ENCODE measurements at places on chromosomes 2 and 18.

GRCh38 chr2:205727174-205727573, 44.9 kb downstream of the NRP2 start:
- no peak for DNase-seq

- DNase-seq: no peak
Measured at GRCh38 chr2:26672112-26672817, 20.3 kb upstream of the KCNK3 start.

DNA sequence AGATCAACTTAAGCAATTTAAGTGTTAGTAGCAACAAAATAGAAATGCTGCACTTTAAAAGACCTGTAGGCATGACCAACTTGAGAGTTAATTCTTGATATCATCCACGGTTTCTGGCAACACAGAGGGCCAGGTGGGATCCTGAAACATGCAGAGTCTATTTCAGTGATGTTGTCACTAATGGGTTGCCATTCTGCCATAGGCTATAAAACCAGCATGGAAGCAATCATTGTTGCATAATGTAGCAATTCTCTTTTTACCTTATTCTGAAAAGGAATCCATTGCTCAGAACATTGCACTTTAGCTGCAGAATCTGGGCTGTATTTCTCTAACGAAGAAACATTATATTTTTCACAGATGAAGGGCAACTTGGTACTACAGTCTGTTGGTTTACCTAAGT, 53.9 kb upstream of the CD302 start:
- no peak for DNase-seq

GRCh38 chr2:235669269-235669831, 175.5 kb downstream of the AGAP1 start:
- DNase-seq: peak; percentile 24

DNA sequence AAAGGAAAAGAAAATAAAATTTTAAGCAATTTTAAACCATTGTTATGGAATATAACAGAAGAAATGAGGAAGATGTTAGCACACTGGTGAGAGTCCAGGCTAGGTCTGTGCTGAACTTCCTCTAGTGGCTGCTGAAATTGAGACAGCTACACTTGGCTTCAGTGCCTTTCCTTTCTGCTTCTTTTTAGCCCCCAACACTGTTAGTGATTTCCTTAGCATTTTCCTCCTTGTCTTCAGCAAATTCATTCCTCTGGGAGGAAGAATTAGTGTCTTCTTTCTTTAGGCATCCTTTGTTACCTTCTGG, 47.6 kb downstream of the ITGAV start:
- no peak for DNase-seq

DNA sequence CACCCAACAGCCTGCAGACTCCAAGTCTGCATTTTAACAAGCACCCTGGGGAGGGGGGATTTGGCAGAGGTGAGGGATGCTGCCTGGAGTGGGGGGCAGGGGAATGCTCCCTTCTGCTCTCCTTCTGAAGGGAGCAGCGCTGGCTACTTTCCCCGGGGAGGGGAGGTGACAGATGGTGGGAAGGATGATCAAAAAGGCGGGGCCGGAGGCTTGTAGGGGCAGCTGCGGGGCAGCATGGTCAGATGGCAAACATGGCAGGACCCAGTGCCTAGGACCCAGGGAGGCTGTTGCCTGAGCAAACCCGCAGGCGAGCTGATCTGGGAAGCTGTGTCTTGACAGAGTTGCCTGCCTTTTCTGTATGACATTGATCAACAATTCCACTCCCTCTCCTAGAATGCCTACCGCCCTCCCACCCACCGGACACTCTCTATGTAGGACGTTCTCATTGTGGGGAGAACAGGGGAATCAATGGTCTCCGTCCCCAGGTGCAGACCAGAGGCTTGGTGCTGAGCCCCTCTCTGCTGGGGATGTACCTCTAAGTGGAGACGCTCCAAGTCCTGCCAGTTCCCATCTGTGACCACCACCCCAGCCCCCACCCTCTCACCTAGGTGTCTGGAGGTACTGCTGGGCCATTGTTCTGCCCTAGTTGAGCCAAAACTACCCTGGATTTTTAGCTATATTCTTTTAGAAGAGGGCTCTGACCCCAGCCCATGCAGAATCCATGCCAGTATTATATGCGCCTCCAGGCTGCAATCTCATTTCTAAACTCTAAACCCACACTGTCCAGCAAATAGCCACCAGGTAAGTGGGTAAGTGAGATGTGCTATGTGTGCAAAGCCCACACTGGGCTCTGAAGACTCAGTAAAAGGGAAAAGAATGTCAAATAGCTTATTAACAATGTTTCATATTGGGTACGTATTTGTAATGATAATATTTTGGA, 89.7 kb upstream of the SEC11C start:
- no peak for DNase-seq

GRCh38 chr2:240480834-240481623, 45.6 kb downstream of the GPC1 start:
- DNase-seq: no peak

GRCh38 chr2:170098626-170099312, 79.2 kb upstream of the MYO3B start:
- no peak for DNase-seq

- no peak for DNase-seq
Measured at GRCh38 chr2:225598897-225599296, 199.4 kb downstream of the NYAP2 start.

GRCh38 chr2:235710933-235711332, 217.1 kb downstream of the AGAP1 start:
- no peak for DNase-seq

- DNase-seq: no peak
Measured at GRCh38 chr2:145861940-145862339, 1342.0 kb upstream of the ZEB2 start.

DNA sequence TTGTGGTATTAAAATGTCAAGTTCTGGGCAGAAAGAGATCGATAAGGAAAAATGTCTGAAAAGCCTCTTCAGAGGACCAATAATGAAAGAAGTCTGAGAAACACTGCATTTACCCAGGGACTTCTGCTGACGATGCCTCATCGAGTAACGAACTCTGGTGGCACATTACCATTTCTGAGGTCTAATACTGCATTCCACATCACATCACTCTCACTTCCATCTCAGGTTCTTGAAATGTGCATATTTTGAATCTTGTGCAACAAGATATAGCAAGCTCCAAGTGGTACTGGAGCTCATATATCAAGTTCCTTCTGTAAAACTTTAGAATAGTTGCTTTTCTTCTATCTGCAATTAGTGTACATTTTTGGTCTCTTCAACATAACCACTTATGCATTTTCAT, 619.1 kb upstream of the DDX18 start:
- no peak for DNase-seq

DNA sequence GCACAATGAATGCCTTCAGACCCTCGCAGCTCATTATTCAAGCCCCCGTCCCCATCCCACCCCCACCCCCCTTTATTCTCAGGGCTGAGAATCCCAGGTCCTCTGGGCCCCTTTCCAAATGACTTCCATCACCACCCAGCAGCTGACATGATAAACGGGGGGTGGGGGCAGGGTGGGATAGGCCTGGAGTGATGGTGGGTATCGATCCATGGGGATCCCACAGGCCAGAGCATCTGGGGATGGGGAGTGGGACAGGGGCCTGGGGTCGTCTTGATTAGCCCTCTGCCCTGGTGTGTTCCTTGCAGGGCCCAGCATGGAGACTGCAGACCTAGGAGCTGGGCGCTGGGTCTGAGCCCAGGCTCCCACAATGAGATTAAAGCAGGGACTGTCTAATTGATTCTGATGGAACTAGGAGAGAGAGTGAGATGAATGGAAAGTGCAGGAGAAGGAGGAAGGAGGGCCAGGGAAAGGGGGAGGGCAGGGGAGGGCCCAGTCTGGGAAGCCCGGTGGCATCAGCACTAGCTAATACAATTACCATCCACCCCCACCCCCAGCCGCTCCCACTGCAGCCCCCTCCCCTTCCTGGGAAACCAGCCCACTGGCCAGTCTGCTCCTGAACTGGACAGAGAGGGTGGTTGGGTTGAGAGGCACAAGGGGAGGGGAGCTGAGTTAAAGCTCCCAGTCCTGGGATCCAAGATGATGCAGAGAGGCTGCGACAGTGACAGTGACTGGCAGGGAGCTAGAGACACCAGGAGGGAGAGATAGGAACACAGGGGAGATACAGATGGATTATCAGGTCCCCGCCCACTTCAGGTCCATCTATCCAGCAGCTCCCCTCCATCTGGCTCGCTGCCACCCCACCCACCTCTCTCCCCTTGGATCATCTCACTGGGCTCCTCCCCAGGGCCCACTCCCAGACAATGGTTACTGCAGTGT, 13.1 kb upstream of the TNS1 start:
- DNase-seq: no peak

GRCh38 chr2:4882941-4883340, 809.2 kb upstream of the SOX11 start:
- DNase-seq: no peak

GRCh38 chr18:50649821-50650220, 89.9 kb downstream of the MAPK4 start:
- no peak for DNase-seq

GRCh38 chr2:157857881-157858280, 18.2 kb downstream of the ACVR1 start:
- DNase-seq: no peak

DNA sequence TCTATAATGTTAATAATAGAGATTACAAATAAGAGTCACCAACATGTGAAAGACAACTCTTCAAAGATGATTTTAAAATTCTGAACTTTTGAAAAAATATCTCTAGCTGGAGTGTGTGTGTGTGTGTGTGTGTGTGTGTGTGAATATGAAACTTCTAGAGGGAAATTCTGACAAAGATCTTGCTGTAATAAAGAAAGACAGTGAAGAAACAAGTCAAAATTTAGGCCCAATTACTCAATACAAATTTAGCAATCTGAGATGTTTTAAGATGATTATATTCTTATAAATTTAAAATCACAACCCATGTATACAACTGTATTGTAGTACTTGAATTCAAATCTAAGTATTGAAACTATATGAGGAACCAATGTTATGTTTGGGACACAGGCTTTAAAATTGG, 57.2 kb upstream of the UGP2 start:
- DNase-seq: no peak

DNA sequence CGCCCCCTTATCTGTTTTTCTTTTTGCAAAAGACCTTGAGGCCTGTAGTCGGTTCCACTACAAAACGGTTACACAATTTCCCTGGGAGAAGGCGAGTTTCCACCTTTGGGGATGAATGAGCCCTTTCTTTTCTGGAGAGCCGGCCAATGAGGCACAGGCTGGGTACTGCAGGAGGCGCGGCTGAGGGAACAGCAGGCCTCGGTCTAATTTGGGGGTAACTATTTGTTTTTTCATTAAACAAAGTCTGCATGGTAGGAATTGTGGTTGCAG, 129.2 kb downstream of the MYCN start:
- DNase-seq: no peak

DNA sequence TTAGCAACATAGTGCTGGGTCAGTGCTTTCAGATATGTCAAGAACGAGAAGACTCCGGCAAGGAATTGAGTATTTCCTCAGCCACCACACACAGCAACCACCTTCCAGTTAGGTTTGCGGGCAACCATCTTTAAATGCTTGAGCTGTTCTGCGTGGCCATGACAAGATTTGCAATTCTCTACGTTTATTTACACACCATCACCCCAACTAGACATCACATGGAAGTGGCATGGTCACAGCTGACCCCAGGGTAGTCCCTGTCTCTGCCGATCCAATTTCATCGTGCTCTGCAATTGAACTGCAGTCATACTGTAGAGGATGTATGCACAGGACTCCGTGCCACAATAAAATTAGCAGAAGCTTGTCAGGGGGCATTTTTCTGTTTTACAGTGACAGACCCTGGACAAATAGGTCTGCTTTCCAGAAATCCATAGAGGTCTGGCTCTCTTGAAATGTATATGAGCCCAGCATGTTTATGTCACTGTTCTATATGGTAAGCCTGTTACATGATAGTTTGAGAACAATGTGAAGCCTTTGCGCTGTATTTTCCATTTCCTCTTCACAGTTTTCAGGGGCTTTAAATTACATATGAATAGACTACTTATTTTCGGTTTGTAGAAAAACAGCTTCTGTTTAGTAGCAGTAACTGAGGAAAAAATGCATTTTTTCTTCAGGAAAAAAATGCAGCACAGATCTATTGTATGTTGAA, 605.2 kb downstream of the NR4A2 start:
- DNase-seq: no peak

- DNase-seq: no peak
Measured at GRCh38 chr2:12688893-12689292, 27.8 kb upstream of the TRIB2 start.

GRCh38 chr2:10962004-10962403, 50.3 kb downstream of the KCNF1 start:
- no peak for DNase-seq

DNA sequence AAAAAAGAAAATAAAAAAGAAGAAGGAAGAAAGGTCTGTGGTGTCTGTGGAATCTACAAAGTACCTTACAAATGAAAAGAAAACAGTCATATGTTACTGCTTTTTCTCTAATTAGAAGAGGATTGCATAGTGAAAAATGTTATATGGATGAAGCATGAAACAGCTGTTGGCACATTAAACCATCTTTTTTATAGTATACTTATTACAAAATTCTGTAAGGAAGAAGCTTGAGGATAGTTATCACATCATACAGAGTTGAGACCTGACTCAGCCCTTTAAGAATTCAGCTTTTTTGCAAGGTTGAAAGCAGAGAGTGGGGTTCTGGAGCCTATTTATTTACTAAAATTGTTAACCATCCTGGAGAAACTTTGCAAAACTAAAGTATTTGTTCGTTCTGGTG, 222.7 kb downstream of the PHLPP1 start:
- no peak for DNase-seq

DNA sequence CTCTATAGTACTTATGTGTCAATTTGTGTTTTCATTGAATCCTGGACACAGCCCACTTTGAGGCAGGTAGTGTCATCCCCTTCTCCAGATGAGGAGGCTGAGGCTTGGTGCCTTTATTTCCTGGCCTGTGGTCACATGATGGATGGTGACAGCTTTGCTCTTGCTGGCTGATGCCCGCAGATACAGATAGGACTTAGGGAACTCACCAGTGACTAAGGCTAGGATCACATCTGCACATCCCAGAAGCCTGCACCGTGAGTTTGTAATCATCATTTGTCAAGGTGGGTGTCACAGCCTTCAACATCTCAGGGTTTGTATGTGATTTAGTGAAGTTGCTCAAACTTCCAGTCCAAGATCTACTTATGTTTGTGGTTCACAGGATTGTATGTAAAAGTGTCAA, 295.1 kb upstream of the RAB12 start:
- DNase-seq: no peak

GRCh38 chr2:65228263-65228750, 676 bp downstream of the ACTR2 start:
- DNase-seq: no peak

GRCh38 chr18:50724751-50725151, 95.1 kb downstream of the MRO start:
- DNase-seq: no peak

DNA sequence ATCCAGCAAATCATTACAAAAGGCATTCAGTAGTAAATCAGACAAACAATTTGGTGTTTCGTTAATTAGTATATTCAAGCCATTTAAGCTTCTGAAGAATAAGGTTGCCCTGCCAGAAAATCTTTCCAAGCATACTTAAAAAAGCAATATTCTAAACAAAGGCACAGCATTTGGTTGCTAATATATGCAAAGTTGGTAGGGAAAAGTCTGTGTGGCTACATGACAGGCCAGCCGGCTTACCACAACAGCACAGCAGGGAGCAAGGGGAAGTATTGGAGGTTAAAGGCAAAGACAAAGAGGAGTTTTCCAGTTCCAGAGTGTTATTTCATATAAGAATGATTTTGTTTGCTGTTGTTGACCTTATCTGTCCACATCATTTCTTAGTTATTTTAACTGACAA, 282.3 kb downstream of the MBD5 start:
- no peak for DNase-seq

- no peak for DNase-seq
Measured at GRCh38 chr18:24071779-24072178, 57.2 kb downstream of the TTC39C start.

- DNase-seq: no peak
Measured at GRCh38 chr2:7986431-7986830, 695.4 kb upstream of the ID2 start.

- DNase-seq: no peak
Measured at GRCh38 chr2:98737848-98738247, 6.9 kb upstream of the MGAT4A start.
